ENCODE measurements at places on chromosomes 11 and 22.

DNA sequence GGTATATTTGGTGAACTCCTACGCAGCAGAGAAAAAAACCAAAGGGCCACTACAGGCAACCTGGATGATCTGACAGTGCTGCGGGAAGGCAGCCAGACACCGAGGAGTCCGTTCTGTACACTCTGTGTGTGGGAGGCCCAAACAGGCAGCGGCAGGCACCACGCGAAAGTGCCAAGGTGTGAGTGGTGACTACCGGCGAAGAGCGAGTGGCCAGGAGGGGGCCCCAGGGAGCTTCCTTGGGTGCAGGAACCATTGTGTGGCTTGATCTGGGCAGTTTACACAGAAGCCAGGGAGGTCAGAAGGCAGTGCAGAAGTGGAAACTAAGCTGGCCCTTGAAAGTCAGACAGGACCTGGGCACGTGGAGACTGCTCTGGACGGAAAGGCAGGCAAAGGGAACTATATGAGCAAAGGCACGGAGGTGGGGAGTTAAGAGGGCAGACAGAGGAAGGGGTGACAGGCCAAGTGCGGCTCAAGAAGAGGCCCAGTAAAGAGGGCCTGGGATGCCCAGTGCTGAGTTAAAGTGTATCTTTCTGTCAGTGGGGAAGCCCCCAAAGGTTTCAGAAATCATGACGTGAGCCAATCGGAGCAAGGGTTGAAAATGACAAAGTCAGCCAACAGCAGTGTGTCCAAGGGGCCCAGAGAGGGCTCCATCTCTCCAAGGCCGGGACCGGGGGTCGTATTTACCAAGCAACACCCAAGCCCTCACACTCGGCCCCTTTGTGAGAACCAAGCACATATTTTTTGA lies 10.6 kb downstream of the TMEM184B start:
- DNase-seq = no peak

DNA sequence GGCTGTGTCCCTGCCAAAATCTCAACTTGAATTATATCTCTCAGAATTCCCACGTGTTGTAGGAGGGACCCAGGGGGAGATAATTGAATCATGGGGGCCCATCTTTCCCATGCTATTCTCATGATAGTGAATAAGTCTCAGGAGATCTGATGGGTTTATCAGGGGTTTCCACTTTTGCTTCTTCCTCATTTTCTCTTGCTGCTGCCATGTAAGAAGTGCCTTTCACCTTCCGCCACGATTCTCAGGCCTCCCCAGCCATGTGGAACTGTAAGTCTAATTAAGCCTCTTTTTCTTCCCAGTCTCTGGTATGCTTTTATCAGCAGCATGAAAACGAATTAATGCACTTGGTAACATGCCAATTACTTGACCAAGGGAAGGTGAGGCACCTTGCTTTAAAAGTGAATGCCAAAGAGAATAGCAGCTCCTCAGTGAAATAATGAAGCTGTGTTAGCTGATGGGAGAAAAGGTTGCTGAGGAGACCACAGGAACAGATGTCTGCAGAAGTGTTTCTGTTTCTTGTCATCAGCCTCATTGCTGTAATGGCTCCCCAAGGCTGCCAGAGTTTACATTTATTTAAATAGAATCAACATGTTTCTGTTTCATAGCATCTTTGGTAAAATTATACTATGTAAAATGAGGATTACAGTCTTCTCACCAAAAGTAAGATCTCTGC lies 89.0 kb upstream of the CD44 start:
- DNase-seq = no peak

DNA sequence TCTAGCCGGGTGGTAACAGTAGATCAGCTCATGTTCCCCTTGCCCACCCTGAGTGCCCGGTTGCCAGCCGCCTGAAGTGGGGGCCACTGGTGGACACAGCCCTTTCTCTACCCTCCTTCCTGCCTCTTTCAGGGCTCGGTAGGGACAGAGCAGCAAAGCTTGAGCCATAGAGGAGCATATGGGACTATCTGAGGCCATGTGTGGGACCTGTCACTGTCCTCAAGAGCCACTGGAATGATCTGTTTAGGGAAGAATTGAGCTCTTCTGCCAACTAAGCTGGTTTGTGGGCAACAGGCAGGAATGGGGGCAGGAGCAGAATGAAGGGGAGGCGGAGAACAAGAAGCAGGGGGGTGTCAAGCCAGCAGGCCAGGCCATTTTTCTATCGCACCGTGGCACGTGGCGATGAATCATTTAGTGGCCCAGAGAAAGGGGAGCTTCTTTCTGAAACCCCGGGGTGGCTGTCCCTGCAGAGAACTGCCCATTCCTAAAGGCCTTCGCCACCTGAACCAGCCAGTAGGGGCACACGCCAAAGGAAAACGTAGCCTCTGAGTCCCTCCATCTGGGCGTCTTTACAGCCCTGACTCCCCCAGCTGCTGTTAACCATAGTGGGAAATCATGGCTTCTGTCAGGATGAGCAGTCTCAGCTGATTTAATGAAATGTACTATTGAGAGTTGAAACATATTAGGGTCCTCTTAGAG lies 8.8 kb downstream of the ASPHD2 start:
- DNase-seq = no peak

- no peak for DNase-seq
These were observed 6.9 kb upstream of the P4HA3 start for GRCh38 chr11:74318241-74318932.

DNA sequence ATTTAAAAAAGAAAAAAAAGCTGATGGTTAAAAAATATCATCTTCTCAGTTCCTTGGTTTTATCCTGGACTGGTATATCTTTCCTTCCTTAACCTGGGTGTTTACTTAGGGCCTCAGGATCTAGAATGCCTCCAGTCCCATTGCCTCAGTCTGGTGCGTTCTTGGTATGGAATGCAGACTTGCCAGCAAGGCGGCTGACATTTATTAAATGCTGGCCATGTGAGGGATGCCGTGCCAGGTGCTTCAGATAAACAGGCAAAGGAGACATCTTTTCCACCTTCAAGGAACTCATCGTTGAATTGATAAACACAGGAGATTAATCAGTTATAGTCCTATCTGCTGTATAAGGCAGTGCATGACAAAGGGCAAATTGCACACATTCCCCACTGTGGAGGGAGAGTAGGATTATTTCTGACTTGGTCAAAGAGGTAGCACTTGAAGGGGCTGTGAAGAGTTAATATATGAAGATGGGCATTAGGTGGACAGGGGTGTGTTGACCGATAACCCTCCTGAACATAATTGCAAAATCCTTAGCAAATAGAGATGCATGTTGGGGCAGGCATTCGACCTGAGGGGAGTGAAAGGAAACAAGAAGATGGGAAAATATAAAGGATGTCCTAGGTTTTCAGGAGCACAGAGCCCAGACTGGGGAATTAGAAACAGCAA lies 54.4 kb downstream of the ALX4 start:
- DNase-seq = no peak

DNA sequence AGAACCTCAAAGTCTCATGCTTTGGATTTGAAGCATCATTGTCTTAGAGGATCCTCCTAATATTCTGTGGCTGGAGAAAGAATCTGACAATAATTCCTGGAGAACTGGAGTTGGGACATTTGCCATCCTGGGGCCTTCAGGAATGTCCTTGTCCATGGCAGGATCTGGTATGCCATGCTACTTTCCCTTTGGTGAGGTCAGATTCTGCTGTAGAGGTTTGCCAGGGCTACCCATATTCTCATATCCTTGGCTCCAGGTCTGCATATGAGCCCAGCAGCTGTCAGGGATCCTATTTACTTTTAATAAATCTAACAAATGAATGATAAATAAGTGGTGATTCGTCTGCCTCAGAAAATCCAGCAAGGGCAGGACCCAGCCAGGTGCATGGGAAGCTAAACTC lies 35.0 kb downstream of the ARL14EP start:
- DNase-seq = no peak

DNA sequence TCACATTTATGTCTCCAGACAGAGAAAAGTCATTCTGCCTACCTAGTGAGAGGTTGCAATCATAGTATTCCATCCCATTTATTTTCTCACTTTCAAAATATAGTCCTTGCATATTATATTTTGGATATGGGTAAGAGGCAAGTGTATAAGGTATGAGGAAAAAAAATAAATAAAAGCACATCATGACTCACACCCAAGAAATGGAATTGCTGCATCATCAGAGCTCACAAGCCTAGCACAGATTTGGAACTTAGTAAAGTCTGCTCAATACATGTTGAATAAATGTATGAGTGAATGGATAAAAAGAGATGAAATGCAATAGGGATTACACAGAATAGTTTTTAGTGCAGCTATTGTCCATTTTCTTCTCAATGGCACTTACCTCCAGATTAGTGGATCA lies 2.5 kb upstream of the OR51G1 start:
- DNase-seq = no peak

GRCh38 chr11:12901272-12901671 lies 107.8 kb upstream of the RASSF10 start:
- DNase-seq = no peak

- no peak for DNase-seq
These were observed 6.2 kb downstream of the ADAMTS15 start for GRCh38 chr11:130454491-130455252.

DNA sequence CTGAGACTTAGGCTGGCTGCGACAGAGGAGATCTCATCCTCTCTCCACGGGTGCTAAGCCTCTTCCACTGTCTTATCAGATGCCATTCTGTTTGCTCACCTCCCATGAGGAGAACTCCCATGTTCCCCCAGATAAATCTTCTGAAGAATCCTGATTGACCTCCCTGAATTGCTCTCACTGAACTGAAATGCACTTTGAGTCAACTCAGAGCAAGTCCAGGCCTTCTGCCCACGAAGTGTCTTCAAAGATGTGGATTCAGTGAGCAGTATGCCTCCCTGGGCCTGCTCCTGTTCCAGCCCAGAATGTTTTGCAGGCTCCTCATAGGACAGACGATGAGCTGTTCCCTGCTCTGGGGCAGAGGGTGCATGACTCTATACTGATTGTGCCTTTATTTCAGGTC lies 17.4 kb downstream of the TUB start:
- no peak for DNase-seq

DNA sequence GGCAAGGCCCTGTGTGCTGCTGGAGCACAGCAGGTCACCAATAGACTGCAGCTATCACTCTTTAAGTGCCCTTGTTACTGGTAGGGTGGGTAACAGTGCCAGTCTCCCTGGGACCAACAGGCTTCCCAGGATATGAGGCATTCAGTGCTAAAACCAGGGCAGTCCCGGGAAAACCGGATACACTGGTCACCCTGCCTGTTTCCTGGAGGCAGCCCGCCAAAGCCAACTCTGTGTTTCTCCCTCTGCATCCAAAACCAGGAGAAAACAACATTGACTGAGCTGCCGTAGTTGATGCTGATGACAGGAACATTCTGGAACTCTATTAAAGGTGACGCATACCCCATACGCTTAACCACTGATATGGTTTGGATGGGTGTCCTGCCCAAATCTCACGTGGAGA lies 149.1 kb downstream of the SHANK2 start:
- no peak for DNase-seq

DNA sequence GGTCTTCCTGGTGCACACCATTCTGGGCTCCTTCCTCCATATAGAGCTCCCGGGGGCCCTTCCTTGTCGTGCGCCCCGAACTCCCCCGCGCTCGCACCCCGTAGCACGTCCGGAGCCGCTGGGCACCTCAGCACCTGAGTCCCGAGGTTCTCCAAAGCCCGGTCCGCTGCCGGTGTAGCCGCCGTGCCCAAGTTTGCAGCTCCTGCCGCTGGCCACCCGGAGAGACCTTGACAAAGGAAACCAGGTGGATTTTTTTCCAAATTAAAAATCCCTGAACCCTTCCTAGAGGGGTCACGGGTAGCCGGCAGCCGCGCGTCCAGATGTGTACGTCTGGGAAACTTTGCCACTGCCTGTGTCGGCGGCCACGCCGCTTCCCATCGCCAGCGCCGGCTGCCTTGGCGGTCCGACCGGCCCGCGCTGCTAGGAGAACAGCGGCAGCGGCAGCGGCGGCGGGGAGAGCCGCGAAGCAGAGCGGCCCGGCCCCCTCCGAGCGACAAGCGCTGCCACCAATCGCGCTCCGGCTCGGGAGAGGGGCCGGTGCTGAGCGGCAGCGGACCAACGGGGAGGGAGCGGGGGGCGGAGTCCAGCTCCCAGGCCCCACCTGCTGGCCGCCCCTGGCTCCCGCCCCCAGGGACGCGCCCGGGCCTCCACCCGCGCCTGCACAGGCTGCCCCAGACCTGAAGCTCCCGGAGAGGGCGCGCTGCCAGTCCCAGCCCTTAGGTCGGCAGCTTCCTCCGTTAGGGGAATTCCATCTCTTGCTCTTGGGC lies at the start of gene GALNT18:
Gene GALNT18 (minus strand): TSS at position 433 of the 767 bp plus-strand sequence.
- DNase-seq = no peak

- DNase-seq = no peak
These were observed 935 bp upstream of the RCOR2 start for GRCh38 chr11:63917692-63918506.

GRCh38 chr11:125193416-125193726 lies 28.8 kb downstream of the PKNOX2 start:
- no peak for DNase-seq

DNA sequence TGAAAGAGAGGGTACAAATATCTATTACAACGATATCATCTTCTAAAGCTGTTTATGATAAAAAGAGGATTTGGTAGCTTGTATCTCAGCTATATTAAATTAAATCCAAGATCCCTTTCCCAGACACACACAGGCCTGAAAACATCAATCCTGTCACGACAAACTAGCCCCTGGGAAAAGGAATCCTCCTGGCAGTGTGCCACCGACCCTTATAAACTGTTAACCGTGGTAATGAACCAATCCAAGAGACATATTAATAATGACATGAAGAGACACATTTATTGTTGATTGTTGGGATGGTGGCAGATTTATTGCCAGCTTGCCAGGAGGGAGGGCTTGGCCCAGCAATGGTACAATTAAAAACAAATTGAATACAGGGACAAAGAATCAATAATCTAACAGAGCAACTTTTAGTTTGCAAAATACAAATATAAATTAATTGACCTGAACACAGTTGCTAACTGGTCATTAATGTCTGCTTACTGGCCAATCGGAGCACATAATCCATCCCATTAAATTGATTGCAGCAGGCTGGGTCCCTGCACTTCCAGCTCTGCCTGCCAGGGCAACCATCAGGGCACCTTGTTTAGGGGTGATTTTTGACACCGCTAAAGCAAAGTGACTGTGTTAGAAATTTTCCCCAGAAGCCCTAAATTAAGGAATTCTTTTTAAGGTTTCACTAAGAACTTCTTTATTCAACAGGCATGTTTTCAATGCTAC lies 887.6 kb downstream of the OPCML start:
- DNase-seq = no peak

GRCh38 chr11:57476757-57477506 lies 16.6 kb downstream of the RTN4RL2 start:
- no peak for DNase-seq

- no peak for DNase-seq
These were observed 74.8 kb downstream of the TRMU start for GRCh38 chr22:46410291-46410808.

- no peak for DNase-seq
These were observed 600.1 kb upstream of the CHORDC1 start for GRCh38 chr11:90822996-90823395.

Measured in effector CD8-positive, alpha-beta T cell (primary cell).